ENCODE measurements at places on chromosomes 6 and 20. TPM values are rescaled to one million over a fixed set of nuclear protein-coding genes. Genes with fewer than 3 reads are reported as not detected.

STMND1 gene
- not detected for total RNA-seq

IL22RA2 gene
- not detected for total RNA-seq

OOEP gene
- total RNA-seq = not detected

SLC35D3 gene
- not detected for total RNA-seq

PSORS1C2 gene
- total RNA-seq = not detected

AVP gene
- not detected for total RNA-seq

ZNF334 gene
- 1.2 TPM for total RNA-seq

BPIFB2 gene
- total RNA-seq = not detected

ZSWIM1 gene
- total RNA-seq = 3.6 TPM

TCF21 gene
- not detected for total RNA-seq

SPDEF gene
- total RNA-seq = not detected

RXRB gene
- total RNA-seq = 18.3 TPM

Measured in endothelial cell of coronary artery (primary cell).